ENCODE measurements at places on chromosomes 3 and 15. TPM values are rescaled to one million over a fixed set of nuclear protein-coding genes. Genes with fewer than 3 reads are reported as not detected.

- no peak for DNase-seq
These were observed 302.8 kb upstream of the MDFIC2 start for GRCh38 chr3:70615286-70615685.

BMF gene
- total RNA-seq, result 3.5 TPM

- no peak for DNase-seq
These were observed 10.2 kb downstream of the EDEM1 start for GRCh38 chr3:5197470-5198312.

GRCh38 chr3:116038968-116039650, 406.2 kb downstream of the LSAMP start:
- no peak for DNase-seq

DNA sequence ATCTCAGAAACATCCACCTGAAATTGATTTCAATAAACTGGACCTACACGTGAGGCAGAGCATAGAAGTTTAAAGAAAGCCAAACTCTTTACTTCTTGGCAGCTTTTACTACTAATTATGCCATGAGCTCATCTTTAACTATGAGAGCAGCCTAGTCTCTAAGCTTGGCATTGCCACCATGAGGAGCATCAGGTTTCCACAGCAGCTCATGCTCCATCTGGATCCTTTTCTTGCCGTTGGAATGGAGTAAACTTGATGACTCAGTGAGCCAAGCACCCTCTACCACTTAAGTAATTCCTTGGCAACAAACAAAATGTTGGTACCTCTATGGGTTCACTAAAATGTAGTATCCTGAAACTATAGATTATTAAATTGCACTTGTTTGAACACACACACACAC, 583.2 kb downstream of the EPHA3 start:
- no peak for DNase-seq

FGF7 gene
- total RNA-seq, result 23.4 TPM

GRCh38 chr3:58200846-58201355, 9.9 kb downstream of the DNASE1L3 start:
- DNase-seq, result no peak

INKA1 gene
- 3.2 TPM for total RNA-seq

DNA sequence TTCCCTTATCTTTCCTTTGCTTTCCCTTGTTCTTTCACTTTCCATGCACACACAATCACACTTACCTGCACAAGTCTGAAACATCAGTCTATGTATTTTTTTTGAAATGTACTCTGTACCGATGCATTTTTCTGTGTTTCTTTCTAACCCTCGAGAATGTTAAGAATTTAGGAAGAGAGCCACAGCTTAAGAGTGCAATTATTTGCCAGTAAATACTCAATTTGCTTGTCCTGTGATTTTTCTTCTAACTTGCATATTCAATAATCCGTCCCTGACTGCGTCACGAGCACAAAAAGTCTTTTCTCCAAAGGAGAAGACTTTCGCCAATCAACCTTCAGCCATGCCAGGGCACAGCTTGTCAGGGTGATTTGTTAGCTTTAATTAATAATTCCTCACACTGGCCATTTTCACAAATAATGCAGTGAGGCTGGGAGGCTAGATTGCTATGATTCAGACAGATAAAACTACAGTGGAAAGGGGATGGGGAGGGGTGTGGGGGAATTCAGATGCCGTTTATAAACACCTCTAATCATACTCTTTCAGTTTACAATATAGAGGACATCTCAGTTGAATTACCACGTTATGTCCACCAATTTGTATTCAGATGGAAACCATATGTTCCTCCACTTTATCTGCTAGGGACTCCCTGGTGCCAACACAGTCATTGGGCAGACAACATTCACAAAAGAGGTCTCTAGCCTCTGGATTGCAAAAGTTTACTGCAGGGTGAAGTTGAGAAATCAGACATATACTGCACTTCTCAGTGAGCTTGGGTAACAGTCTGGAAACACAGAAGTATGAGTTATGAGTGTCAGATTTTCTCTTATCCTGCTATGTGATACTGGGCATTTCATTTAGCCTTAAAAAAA, 388.0 kb downstream of the ZBTB20 start:
- no peak for DNase-seq

GRCh38 chr3:192851821-192852372, 65.8 kb downstream of the MB21D2 start:
- peak; percentile 45 for DNase-seq

- DNase-seq, result no peak
These were observed 89.7 kb upstream of the FHIT start for GRCh38 chr3:61340931-61341461.

DNA sequence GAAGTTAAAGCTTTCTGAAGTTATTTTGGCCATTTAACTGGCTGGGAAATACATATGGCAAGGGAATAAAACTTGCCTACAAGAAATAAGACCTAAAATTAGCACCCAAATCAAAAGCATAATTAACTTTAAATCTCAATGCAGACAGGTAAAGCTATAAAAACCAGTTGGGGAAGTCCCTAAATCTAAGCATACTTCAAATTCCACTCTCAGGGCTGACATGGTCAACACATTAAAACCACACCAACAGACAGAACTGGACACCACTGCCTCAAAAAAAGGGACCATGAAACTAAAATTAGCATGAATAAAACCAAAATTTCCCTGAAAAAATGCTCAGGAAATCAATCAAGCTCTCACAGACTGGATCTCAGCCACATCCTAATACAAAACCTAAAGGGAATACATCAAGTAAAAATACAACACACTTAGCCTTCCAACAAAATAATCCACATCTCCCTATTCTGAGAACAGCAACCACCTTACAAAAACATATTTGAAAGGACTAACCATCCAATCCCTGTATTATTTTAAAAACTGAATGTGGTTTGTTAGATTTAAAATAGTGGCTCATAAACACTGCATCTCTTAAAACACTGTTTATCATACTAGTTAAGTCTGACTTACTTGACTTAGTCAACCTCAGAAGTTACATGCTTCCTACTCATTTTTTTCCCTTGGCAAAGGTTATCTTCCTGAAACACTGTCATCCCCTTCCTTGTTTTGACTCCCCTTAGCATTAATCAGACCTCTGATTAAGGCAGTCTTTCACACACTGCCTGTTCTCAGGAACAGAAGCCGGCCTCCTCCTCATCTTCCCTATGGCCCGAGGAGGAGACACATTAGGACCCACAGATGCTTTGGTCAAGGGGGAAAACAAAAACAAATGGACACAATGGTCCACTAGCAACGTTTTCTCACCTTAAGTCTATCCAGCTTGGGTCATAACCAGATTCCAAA, 8.3 kb downstream of the TRA2B start:
- no peak for DNase-seq

BSN gene
- 1.2 TPM for total RNA-seq

C3orf49 gene
- not detected for total RNA-seq

DNA sequence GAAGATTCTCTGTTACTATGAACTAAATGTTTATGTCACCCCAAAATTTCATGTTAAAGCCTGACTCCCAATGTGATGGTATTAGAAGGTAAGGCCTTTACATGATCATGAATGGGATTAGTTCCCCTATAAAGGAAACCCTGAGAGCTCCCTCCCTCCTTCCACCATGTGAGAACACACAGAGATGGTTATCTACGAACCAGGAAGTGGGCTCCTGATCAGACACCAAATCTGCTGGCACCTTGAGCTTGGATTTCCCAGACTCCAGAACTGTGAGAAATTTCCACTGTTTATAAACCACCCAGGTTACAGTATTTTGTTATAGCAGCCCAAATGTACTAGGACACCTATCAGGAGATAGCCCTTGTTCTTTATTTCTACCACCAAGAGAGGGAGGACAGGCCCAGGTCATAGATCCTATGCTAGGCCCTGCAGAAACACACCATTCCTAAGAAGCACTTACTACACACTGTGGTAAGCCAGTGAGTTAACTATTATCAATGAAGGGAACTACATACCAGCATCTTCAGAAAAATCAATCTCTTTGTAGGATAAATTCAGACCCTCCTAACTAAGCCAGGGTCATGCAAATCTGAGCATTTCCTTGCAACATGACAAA, 59.0 kb downstream of the PRKAR2A start:
- DNase-seq, result no peak

- DNase-seq, result no peak
These were observed 46.2 kb upstream of the PPP4R2 start for GRCh38 chr3:72950372-72950771.

- DNase-seq, result no peak
These were observed 186.1 kb downstream of the OTOL1 start for GRCh38 chr3:161682715-161683114.

TRANK1 gene
- total RNA-seq, result 2.3 TPM

GRCh38 chr3:128011140-128011539, 41.1 kb upstream of the SEC61A1 start:
- no peak for DNase-seq

GRCh38 chr3:108293858-108294257, 2.5 kb upstream of the HHLA2 start:
- no peak for DNase-seq

DNA sequence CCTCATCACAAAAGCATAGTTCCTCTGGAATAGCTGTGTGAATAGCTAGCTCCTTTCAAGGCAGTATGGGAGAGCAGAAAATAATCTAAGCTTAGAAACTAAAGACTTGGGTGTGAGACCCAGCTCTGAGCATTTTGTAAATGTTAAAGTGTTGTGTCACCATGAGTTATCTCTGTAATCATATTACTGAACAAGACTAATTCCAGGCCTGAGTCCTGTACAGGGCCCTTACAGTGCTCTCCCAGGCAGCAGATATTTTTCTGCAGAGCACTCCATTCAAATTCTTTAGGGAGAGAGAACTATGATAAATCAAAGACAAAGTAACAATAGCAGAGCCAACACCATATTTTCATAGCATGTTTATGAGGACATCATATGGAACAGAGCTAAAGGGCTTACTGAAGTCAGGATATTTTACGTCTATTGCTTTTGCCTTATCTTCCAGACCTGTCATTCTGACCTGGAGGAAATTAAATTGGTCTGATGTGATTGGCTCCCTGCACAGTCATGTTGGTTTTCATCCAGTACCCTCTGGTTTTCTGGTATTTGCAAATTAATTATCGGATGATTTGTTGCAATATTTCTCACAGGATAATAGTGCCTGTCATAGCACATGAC, 172.6 kb upstream of the PPP2R3A start:
- no peak for DNase-seq

- DNase-seq, result no peak
These were observed 28.0 kb upstream of the SUCNR1 start for GRCh38 chr3:151845306-151845905.

DNA sequence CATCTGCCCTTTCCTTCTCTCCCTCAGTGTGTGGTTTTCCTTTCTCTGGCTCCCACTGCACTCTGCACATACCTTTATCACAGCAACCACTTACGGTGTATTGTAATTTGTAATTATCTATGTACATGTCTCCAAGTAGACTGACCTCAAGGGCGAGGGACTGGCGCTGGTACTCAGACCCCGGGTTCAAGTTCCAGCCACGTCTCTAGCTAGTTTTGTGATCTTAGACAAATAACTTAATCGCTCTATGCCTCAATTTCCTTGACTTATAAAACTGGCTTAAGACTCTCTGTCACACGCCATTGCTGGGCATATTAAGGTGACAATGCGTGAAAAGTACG, 607 bp upstream of the SENP2 start:
- DNase-seq, result no peak

SH3GL3 gene
- total RNA-seq, result not detected

DNA sequence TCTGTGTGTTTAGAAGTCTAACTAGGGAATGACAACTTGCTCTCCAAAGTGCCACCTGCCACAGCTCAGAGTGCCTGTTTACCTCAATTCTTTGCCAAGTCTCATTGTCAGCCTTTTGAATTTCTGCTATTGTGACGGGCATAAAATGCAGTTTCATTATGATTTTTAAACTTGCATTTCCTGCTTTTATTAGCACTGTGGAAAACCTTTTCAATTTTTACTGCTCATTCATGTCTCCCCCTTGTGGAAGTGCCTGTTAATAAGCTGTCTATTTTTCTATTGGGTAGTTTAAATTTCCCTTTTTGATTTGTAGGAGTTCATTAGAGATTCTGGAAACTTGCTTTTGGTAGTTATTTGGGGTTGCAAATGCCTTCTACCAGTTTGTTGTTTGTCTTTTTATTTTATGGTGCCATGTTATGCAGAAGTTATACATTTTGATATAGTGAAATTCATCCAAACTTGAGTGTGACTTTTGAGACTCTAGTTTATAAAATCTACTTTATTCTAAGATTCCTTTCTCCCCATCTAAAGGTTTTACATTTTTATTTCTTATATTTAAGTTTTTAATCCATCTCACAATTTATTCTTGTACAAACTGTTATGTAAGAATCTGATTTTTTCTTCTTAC, 53.9 kb upstream of the FRMD4B start:
- DNase-seq, result no peak

- no peak for DNase-seq
These were observed 29.2 kb upstream of the PRICKLE2 start for GRCh38 chr3:64254443-64254842.

IGSF11 gene
- 5.0 TPM for total RNA-seq

GRCh38 chr3:47865192-47865591, 62.3 kb downstream of the DHX30 start:
- DNase-seq, result no peak

DNA sequence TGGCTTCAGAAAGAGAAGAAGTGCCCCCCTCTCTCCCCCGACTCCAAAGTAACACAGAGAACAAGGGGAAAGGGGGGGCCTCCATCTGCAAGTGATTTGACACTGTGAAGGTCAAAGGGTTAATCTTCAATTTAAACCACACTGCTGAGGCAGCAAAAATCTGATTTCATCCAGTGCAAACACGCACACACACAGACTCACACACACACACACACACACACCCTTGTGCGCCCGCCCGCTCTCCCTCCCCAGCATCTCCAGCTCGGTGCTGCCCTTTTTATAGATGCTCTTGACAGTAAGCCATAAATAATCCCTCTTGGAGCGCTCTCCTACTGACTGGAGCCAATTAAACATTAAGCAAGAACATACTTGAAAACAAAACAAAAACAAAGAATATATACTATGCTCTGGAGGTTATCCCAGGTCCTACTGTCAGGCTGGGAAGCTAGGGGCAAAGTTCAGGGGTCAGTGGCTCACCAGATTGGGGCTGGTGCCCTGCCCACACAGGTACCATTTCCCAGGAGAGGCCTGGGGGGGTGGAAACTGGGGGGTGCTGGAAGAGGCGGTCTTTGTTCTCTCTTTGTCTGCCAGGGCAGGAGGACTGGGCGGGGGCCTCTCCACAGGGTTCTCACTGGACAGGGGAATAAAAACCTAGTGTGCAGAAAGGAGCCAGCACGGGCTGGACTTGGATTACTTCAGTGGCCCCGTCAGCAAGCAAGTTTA, 16.3 kb downstream of the BMF start:
- DNase-seq, result peak; percentile 77

- no peak for DNase-seq
These were observed 17.9 kb upstream of the COPG1 start for GRCh38 chr3:129231331-129232119.

GRCh38 chr15:70447928-70448698, 315.2 kb downstream of the UACA start:
- DNase-seq, result peak; percentile 36

DNA sequence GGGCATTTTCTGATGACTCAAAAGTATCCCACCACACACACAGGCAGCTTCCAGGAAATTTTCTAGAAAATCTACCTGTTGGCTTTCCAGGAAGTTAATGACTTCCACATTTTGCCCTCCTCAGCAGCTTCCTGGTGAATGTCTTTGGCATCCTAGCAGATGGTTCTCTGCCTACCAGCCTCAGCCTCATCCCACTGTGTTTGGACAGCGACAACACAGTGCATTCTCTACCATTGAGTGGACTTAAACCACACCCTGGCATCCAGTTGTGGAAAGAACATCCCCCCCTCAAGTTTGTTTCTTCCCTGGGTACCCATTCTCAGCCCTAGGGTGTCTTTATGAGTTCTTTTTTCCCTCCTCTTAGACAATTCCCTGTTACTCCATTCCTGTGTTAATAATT, 50.8 kb upstream of the GADL1 start:
- DNase-seq, result no peak

- no peak for DNase-seq
These were observed 95.2 kb downstream of the CHSY1 start for GRCh38 chr15:101156509-101157159.

All from heart left ventricle (tissue), 16 donors.